Activated CD8-positive, alpha-beta memory T cell treated with anti-CD3 and anti-CD28 coated beads, Interleukin-2, amount 10 ng/mL, durations not matched to agents 7 days and 5 days (primary cell): ENCODE measurements at places on chromosomes 1 and 21. TPM values are rescaled to one million over a fixed set of nuclear protein-coding genes. Genes with fewer than 3 reads are reported as not detected.
A peak's percentile ranks its signal among the peaks of the same experiment; 100 is the strongest.

- no peaks in the 10 kb centered on the region for H3K36me3 ChIP-seq
- no peaks in the 10 kb centered on the region for H3K4me1 ChIP-seq
- no peak for DNase-seq
- no peaks in the 10 kb centered on the region for H3K27me3 ChIP-seq
- H3K27ac ChIP-seq: no peak overlapping the region
- H3K4me3 ChIP-seq: no peak overlapping the region
Observed at GRCh38 chr1:113434081-113434873, 44.0 kb downstream of the MAGI3 start.

DNA sequence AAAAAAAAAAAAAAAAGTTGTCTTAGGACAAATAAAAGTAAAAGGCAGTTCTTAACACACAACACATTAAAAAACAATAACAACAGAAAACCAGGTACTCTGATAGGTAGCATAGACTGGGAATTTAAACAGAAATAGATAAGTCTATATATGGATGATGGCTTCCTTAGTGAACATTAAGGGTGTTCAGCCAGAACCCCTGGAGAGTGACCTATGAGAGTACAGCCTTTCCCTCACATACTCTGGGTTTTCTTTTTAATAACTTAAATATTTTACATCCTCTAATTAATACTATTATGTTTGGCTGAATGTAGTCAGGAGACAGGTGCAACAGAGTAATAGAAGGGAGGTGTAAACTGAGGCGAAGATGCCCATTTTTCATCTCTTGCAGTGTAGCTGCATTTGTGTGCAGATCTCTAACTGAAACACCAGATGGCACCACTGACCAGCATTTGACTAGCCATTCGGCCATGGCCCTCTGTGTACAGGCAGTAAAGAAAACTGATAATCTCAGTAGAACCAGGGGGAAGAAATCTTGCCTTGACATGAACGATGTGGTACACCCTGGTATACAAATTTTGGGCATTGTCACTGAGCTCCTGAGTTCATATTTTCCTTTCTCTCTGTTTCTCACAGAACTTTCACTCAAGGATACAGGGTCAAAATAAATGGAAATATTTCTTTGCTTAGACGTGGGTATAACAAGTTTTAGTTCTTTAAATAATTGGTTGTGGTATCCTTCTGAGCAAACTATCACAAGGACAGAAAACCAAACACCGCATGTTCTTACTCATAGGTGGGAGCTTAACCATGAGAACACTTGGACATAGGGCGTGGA lies 7.6 kb downstream of the TTF2 start:
- H3K27me3 ChIP-seq: no peaks in the 10 kb centered on the region
- peak overlapping the region; percentile 20 for H3K27ac ChIP-seq
- H3K36me3 ChIP-seq: peaks cover 52% of the 10 kb centered on the region
- peaks cover 52% of the 10 kb centered on the region for H3K4me1 ChIP-seq
- H3K4me3 ChIP-seq: no peak overlapping the region

DNA sequence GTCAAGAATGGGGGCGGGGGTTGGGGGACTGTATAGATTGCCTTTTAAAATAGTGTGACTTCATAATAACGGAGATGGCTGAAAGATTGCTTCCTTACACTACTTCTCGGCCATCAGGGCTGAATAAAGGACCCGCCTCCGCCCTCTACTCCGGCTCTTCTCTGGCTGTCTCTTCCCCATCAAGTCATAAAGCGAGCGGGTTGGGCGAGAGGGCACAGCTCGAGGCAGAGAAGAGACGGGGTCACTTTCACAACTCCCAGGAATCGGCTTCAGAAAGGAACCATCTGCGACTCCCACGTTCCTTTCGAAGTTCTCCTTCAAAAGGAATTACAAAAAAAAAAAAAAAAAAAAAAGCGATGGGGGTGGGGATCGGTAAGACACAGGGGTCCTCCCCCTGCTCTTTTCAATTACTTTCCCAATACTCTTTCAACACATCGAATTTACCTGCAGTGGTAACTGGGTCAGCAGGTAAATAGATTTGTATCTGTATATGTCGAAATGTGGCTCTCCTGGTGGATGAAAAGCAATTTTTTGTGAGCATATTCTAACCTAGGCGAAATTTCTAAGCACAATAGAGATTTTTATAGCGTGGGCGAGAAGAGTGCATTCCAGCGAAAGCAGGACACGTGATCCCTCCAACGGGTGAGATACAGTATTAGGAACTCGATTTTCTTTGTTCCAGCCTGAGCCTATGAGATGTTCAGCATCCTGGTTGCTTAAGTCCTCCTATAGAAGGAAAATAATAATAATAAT lies 2.0 kb downstream of the LRRC7 start:
- H3K36me3 ChIP-seq: peaks cover 5% of the 10 kb centered on the region
- peaks cover 43% of the 10 kb centered on the region for H3K27me3 ChIP-seq
- DNase-seq: no peak
- no peak overlapping the region for H3K4me3 ChIP-seq
- H3K27ac ChIP-seq: no peak overlapping the region

SPRR2B gene
- total RNA-seq: not detected

FAM3B gene
- total RNA-seq: not detected
